NCI-H187 (cell line): ENCODE measurements at places on chromosomes 11 and 22.

DNA sequence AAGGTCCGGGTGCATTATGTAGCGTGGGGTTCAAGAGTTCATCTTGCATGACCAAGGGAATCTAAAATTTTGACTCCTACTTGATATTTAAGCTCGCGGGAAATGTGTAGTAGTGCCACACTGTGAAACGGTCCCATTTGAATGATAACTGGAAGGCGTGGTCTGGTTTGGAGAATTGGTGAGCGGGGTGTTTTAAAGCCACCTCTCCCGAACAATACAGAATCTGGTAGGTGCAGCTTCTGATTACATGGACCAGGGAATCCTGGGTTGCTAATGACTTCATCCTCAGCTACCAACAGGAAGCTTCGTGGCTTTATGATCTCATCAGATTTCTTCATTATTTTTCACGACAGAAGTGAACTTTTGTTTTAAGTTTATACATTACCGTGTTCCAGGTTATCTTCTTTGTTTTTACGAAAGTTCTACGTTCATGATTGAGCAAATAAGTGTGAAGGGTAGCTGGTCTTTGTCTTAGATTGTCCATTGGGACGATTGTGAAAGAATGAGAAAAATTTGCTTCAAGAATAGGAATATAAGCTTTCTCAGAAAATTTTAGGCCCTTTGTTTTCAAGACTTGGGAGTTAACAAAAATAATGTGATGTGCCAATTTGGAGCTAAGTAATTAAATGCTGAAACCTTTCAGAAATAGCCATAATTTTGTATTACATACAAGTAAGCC, 1.7 kb downstream of the QSER1 start:
- DNase-seq, result peak; percentile 35

- DNase-seq, result no peak
These were observed 8.8 kb downstream of the FOXR1 start for GRCh38 chr11:118980191-118980881.

- DNase-seq, result no peak
These were observed 208.4 kb downstream of the DDX10 start for GRCh38 chr11:108873310-108873709.

DNA sequence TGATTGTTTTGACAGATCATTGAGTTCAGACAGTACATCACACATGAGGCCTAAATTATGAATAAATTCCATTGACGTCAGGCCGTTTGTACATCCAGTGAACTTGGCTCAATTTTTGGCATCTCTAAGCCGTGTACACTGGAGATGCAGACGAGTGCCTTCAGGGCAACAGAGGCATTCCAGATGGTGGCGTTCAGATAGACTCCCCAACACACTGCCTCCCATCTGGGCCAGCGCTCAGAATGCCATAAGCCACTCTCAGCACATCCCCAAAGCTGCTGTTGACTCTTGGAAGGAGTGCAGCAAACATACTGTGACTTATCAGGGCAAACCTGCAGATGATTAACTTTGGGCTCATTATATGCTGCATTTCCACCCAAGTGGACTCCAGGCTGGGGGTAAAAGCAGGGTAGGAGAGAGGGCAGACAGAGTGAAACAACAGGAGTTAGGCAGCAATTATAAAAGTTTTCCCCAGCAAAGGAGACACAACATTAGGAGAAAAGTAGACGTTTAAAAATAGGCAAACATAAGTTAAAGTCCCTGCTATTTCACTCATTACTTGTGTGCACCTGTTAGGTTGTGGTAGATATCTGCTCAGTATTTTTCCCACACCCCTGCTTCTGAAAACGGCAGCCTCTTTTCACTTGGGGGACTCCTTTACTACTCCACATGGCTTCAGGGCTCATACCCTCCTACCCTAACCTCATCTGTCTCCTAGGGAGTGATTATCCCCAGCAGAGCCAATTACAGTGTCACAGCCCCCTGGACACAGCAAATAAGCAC, 60.2 kb upstream of the PDE3B start:
- no peak for DNase-seq

DNA sequence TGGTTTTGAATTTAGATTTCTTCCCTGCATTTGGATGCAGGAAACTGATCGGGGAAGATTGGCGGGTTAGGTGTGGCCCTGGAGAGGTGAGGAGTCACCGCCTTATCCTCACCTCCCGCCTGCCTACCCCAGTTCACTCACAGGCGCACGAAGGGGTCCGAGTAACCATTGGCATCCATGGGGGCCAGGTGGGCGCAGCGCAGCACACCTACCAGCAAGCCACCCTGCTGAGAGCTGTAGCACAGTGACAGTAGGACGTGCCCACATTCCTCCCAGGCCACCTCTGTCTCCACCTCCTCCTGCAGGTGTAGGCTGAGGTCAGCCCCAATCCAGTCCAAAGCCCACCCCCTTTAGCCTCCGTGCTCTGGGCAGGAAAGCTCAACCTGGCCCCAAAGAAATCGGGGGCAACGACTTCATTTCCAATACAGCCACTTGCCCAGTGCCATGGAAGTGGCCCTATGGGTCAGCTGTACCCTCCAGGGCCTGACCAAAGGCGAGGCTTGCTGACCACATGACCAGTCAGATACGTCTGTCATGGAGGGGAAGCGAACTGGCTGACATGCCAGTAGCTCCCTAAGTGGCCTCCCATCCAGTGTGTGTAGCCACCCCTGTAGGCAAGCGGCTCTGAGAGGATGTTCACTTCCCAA, 6.7 kb downstream of the NDUFV1 start:
- no peak for DNase-seq

DNA sequence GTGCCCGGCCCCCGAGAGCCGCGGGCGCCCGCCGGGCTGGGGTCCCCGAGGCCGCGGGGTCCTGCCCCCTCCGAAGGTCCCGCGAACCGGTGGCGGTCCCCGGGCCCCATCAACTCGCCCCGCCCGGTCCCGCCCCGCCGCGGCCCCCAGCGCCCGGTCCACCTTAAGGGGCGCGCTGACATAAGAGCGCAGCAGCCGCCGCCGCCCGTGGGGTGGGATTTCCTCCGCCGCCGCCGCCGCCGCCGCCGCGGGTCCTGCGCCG, at the start of gene ZDHHC8:
TSS of gene ZDHHC8 (plus strand) at position 208 of the 262 bp plus-strand sequence. CDS start 144 bp downstream, outside the sequence.
- DNase-seq, result no peak

DNA sequence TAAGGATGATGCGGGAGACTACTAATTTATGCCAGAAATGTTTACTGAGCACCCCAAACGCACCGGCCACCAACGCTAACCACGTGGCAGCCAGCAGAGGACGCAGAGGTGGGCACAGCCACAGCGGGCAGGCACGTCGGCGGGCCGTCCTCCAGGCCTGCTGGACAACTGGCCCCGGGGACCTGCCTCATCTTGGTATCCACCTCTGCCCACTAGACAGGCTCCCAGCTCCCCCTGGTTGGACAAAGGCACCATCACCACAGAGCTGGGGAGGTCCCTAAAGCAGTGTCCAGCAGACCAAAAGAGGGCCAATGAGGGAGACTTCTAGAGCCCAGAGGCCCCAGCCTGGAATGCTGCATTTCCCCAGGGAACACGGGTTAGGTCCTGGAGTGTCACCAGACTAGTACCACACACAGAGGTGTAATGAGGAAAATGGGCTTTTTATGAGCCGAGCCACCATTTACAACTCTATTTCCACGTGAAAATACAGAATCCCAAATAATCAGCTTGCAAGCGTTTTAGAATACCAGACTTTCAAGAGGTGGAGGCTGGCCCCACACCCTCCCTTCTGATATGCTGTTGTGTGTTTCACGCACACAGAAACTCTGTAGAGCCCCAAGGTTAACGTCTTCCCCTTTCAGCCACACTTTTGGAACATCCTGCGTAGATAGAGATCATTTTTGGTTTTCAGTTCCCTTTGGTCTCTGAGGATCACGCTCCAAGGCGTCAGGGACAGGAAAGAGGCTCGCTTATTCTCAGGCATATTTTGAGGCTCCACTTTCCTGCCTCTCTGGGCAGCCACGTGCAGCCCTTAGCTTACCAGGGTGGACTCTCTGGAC, 23.7 kb upstream of the BID start:
- no peak for DNase-seq

DNA sequence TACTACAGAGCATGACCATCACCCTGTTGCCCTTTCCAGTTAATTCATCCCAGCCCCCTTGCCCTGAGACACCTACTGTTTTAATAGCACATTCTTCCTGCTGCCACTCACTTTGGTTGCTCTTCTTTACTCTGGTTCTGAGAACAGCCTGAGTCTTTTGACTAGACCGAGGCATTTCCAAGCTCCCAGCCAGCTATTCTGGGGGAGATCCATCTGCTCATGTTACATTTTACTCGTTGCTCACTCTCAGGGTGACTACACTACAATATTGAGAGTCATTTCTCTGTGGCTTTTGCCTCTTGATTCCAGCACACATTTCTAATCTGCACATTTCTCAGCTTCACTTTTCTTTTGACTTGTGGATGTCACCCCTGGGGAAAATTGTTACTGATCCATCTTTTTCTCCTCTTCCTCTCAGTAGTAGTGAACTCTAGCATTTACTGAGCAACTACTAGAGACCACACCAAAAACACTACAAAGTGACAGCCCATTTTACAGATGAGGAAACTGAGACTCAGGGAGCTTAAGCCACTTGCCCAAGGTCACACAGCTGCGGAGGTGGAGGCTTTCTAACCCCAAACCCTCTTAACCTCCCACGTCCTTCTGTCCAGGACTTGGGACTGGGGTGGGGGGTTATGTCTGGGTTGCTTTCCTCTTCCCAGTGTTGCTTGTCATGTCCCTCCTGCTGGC, 117.8 kb downstream of the C11orf91 start:
- DNase-seq, result no peak

DNA sequence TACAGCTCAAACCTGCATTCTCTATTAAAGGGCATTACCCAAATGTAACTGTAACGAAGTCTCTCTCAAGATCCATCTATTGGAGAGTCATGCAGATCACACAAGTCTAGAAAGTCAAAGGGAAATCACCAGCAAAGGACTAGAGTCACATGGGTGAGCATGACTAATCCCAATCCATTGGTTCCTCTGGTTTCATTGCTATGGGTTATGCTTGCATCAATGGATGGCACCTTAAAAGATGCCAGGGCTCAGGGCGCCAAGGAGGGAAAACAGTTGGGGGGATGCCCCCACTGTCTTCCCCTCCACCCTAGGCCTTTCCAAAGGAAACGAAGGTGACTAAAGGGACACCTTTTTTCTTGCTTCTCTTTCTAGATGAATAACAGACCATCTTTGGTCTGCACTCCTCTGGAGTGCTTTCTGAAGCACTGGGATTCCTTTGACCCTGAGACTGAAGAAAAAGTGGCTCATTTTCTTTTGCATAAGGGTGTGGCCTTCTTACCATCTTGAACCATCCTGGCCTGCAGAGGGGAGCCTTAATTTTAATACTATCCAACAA, 8.1 kb downstream of the NXPE4 start:
- no peak for DNase-seq

DNA sequence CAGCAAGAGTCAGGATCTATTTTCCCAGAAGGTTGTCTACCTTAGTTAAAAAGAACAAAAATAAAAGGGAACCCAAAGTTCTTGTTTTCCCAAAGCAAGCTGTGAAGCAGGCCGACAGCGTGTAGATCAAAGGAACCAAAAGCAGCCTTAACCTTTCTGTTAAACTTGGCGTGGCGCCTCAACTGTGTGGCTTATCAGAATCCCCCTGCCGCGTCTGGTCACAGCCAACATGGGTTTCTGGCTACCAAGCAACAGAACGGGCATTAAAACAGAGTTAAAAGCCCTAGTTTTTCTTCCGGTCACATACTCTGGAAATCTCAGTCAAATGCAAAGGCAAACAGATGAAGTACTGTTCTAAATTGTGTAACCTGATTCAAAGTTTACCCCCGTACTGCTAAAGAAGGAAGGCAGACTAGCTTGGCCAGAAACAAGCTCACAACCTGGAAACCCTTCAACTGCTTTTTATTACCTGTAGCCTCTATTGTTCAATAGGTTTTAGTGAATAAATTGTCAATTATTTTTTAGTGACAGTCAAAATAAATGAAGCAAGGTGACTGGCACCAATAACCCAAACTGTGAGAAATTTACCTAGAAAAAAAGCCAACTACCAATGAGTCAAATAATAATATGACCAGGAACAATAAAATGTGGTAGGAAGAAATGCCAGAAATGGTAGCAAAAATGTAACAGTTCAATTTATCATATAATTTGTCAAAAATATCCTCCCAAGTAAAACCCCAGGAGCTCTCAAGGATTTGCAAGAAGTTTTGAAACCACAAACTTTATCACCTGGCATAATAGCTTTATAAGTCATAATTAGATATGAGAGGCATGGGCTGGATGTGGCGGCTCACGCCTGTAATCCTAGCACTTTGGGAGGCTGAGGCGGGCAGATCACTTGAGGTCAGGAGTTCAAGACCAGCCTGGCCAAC, 21.4 kb downstream of the CHKA start:
- DNase-seq, result no peak

GRCh38 chr11:121773076-121773475, 320.3 kb upstream of the SORL1-AS1 start:
- DNase-seq, result no peak

GRCh38 chr11:8706673-8707432, 24.3 kb downstream of the RPL27A start:
- DNase-seq, result no peak

GRCh38 chr11:102289592-102289991, 27.7 kb upstream of the BIRC3 start:
- DNase-seq, result no peak

- DNase-seq, result no peak
These were observed 6.5 kb downstream of the SF1 start for GRCh38 chr11:64771861-64772260.

DNA sequence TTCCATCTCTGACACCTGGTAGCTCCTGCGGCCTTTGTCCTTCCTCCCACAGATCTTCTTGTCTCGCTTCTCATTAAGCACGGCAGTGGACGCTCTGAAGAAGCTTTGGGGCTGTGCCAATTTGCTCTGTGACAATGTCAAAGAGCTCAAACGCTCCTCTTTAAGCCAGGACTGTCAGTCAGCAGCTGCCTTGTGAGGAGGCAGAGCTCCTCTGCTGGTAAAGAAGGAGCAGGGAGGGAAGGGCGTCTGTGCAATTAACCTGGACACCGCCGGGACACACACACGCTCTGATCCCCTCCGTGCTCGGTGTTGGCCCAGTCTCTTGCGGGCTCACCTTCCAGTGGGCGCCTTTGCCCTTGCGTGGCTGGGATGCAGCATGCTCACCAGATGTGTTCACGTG, 373.9 kb downstream of the BRD1 start:
- no peak for DNase-seq

DNA sequence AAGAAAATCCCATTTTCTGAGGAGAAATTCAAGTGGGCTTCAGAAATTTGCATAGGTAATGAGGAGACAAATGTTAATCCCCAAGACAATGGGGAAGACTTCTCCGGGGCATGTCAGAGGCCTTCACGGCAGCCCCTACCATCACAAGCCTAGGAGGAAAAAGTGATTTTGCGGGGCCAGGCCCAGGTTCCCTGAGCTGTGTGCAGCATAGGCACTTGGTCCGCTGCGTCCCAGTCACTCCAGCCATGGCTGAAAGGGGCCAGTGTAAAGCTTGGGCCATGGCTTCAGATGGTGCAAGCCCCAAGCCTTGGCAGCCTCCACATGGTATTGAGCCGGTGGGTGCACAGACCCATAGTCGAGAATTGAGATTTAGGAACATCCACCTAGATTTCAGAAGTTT, 570.7 kb downstream of the KCNA4 start:
- no peak for DNase-seq
